ENCODE measurements at places on chromosomes 13 and 19.

DNA sequence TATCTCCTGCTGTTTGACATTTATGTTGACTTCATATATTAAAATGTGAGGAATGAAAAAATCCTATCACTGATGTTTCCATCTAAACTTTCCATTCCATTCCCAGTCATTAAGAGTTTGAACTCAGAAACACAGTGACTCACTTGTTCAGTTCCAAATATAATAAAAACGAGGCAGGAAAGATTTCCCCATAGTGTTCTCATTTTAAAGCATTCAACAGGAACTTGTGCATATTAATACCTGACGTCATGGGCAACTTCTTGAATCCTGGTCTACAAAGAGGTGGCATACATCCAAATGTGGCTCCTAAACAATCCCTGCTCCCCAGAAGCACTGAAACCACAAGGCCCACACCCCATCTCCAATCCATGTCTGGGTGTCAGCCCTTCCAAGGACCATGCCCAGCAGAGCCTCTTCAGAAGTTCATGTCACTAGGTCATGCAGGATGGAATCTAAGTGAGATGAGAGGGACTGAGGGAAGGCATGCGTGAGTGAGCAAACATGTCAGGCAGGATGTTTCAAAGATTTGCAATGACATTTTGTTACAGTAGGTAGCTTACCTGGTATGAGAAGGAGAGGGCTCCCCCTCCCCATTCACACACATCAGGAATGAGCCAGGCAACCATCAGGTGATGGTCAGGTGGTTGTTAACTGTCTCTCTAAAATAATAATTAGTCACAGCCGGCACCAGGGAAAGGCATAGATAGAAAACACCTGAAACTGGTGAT, 9.4 kb upstream of the ERVV-2 start:
- DNase-seq: no peak

DNA sequence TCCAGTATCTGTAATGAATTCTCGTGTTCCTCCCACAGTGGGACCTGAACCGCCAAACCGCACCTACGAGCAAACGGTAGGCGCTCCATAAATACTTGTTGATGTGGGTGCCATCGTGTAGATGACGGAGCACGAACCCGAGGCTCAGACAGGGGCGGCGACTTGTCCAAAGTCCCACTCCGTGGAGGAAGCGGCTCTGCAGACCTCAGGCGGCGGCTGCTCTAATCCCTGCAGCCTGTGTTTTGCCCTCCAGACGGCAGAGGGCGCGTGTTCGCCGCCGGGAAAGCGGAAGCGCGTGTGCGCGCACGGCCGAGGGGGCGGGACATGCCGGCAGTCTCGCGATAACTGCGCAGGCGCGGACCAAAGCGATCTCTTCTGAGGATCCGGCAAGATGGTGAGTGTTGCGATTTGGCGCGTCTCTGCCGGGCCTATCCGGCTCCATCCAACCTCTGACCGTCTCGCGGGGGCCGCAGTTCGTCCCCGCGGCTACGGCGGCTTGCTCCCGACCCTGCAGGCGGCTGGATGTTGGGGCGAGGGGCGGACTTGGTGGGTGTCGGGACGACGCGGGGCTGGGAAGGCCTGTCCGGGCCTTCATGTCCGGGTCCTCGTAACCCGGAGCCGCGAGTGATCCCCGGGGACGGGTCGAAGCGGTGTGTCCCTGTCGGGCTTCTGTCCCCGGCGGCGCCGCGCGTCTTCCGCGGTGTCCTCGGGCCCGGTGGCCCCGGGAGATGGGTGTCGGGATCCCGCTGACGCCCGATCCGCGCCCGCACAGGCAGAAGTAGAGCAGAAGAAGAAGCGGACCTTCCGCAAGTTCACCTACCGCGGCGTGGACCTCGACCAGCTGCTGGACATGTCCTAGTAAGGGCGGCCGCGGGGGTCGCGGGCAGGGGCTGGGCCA, at the start of gene RPS15:
Gene RPS15, plus strand, starts transcription at position 362 of the 898 bp plus-strand sequence. Its CDS starts 30 bp downstream, at position 392.
- DNase-seq: peak; percentile 94

DNA sequence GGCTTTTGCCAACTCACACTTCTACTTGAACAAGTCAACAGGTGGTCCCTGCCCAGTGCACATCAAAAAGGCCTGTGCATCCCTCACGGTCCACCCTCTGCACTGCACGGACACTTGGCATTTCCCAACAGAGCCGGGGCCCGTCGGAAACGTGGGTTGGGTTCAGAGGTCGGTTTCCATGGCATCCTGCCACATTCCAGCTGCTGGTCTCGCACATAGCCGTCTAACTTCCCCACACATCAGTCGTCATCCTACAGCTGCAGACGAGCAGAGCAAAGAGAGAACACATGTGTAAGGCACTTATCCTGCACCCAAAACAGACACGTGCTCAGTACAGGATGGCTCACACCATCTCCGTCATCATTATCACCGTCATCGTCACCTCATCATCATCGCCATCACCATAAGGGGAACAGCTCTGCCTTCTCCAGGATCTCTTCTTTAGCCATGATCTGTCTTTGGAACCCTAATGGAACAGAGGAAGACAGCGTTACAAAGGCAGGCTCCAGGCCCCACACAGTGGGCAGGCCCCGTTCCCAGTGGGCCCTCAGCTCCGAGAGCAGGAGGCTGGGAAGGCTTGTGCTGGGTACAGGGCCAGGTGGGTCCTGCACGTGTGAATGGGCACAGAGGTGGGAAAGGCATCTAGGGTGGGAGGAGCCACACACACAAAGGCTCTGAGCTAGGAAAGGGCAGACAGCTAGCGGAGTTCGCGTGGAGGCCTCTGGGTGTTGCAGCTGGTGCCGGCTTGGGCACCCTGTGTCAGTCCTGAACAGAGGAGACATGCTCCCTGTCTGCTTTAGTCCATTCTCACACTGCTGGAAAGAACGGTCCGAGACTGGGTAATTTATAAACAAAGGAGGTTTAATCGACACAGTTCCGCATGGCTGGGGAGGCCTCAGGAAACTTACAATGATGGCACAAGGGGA, 170.8 kb upstream of the SOX1 start:
- DNase-seq: no peak

- no peak for DNase-seq
Observed at GRCh38 chr13:113329656-113330312, 32.7 kb downstream of the LAMP1 start.

DNA sequence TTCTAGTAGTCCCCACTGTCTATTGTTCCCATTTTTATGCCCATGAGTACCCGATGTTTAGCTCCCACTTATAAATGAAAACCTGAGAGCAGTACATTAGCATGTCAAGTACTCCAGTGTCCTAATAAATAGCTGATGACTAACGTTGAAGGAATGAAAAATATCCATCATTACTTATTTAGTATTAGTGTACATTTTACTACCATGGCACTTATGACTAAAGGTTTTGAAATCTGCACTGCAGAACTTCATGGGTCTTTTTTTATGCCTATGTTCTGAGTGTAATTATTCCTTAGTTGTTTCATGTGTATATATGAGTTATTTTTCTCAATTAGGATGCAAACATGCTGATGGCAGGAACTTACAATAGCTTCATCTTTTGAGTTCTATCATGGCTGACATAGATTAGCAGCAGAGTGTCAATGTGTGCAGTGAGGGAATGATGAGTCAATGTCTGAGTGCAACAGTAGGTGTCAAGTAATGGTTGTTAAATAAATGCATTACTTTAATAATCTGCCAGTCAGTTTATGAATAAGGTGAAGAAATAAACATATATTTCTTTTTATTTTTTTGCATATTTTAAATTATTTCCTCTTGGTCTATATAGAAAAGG, 188.4 kb downstream of the ITGBL1 start:
- DNase-seq: peak; percentile 12

DNA sequence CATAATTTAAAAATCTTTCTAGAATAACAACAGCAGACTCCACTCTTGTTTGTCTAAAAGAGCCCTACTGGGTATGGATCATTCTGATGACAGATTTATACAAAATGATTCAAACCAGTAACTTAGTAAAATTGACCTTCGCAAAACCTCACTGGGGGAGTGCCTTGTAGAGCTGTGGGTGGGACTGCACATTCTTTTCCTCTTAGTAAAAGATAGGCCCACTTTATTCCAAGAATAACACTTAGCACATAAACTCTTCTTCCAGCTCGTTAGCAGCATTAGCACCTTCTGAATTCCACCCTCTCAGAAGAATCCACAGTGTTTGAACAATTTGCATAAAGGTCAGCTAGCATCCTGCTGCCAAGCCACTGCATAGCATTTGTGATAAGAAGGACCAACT, 106.8 kb downstream of the STOML3 start:
- DNase-seq: no peak

- no peak for DNase-seq
Observed at GRCh38 chr13:98568918-98569317, 8.0 kb downstream of the STK24 start.

DNA sequence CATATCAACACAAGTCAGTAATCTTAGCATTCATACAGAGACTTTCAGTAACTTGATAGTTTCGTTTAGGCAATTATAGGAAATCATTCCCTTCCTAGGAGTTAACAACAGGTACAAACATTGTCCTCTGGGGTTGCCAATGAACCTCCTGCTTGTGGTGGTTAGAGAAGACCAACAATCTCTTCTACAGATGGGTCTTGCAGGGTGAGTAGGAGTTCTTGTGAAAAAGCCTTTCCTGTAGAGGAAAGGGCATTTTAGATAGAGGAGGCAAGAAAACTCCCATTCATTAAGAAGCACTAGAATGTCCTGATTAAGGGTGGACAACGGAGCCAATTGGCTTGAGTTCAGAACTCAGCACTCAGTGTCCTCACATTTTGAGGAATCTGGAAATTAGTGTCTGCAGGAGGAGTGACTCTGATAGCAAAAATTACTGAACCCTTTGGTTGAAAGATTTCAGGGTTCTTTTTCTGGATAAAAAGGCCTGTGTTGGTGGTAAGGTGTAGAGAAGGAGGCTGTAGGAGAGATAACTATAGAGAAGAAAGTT, 4.2 kb downstream of the WDFY2 start:
- DNase-seq: no peak

DNA sequence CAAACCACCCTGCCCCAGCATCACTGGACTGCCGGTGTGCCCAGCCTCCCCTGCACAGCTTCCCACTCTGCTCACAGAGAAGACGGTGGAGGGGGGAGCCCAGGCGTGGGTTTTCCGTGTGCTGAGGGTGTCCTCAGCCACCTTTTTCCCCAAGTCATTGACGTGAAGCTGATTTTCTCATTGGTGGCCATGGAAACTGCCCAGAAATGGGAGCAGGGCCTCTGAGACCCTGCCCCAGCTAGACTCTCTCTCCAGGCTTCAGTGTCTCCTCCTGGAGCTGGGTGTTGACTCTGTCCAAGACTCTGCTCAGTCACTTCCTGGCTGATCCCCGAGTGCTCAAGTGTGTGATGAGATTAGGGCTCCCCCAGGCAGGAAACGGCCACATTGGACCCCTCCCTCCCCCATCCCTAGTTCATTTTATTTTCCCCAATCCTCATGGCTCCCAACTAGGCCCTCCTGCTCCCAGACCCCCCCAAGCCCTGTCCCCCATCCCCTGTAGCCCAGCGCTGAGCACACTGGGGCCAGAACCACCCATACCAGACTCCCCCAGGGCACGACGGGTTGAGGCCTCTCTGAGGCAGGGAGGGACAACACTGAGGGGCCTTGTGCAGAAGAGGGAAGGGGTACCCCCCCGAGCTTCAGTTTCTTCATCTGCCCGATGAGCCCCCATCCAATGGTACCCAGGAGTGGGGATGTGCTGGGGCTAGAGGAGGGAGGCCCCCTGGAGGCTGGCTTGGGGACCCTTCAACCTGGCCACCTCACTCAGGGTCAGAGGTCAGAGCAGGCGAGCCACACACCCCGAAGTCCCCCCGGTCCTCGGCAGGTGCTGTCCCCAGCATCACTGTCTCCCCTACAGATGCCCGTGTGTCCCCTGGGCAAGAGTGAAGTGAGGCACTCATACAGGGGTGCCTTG, 1.2 kb upstream of the F2RL3 start:
- DNase-seq: no peak

GRCh38 chr13:73966331-73966730, 167.9 kb downstream of the KLF12 start:
- DNase-seq: no peak

GRCh38 chr19:16419669-16420335, 52.0 kb downstream of the EPS15L1 start:
- DNase-seq: peak; percentile 18

GRCh38 chr13:41751277-41751676, 209.6 kb downstream of the VWA8 start:
- DNase-seq: no peak

GRCh38 chr19:3075605-3076431, 13.5 kb upstream of the TLE5 start:
- DNase-seq: no peak

- DNase-seq: no peak
Observed at GRCh38 chr19:44757057-44757734, 8.7 kb downstream of the BCL3 start.

DNA sequence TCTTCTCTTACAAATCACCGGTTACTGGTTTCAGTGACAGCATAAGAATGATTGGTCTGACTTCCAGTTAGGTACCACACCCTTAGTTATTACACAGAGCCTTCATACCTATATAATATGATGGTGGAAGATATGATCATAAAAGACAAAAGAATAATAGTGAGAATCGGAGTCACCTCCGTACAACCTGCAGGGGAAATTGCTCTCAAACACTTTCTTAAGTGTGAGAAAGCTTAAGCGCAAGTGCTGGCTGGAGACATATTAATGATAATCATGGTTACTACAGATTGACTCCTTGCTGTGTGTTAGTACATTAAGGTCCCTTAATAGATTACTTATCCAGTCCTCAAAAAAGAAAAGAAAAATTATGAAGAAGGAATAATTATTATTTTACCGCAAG, 1.8 kb upstream of the LHFPL6 start:
- DNase-seq: no peak

GRCh38 chr13:82560889-82561288, 1321.4 kb downstream of the SLITRK1 start:
- no peak for DNase-seq

DNA sequence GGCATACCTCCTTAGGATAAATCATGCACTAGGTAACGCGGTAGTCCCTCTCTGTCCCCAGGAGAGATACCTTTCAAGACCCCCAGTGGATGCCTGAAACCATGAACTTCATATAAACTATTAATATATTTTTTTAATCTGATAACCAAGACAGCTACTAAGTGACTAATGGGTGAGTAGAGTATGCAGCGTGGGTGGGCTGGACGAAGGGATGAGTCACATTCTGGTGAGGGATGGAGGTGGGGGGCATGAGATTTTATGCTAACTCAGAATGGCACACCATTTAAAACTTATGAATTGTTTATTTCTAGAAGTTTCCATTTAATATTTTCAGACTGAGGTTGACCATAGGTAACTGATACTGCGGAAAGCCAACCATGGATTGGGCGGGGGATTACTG, 46.2 kb downstream of the CDK8 start:
- DNase-seq: peak; percentile 68

GRCh38 chr19:3743486-3743885, 18.0 kb downstream of the APBA3 start:
- peak; percentile 68 for DNase-seq

GRCh38 chr13:97233499-97233898, 11.4 kb downstream of the MBNL2 start:
- no peak for DNase-seq

GRCh38 chr19:47411101-47411500, 8.2 kb downstream of the MEIS3 start:
- DNase-seq: peak; percentile 20

Data from RKO (cell line).